ENCODE measurements at places on chromosomes 5 and 9.

DNA sequence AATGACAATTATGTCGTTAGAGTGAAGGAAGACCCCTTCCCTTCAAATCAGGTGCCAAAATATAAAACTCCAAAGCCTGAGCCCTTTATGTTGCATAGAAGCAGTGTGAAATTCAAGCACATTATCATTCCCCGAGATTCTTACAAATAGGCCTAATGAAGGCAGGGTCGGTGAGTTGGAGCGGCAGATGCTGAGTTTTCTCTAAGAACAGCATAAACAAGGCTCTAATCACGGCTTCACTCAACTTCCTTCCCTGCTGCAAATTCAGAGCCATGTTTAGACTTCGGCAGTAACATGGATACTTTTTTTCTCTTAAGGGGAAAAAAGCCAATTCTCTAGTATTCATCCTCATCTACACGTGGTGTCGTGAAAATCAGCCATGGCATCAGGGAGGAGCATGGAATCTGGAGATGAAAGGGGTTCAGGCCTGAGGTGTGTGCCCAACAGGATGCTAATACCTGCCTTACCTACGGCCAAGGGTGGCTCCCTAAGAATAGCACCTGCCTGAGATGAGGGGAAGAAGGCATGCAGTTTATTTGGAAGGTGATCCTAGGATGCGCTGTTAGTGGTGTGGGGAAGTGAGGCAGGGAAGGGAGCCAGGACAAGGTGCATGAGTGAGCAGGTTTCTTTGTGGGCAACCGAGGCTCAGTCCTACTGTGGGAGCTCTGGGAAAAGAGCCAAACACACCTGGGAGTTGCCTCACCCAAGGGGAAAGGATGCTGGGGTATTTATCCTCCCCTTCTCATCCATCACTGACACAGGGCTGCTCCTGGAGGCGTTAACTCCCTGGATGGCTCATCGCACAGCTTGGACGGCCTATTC lies 146.8 kb upstream of the TBC1D2 start:
- no peak for DNase-seq

- no peak for DNase-seq
Observed at GRCh38 chr9:91558395-91558794, 134.8 kb upstream of the NFIL3 start.

DNA sequence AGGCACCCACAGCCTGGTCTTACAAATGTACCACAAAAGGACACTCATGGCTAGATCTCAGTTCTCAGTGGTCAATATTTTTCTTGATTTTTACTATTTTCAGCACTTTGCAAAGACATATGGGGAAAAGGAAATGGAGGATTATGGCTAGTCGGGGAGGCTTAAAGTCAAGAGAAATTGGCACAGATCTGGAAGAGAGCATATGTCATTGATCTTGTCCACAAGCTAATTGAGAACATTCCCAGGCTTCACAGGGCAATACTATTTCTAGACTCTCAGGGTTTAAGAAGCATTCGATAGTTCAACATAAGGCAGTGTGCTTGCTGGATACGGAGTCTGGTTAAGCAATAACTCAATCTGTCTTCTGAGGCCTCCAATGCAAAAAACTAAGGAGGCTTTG lies 285.8 kb downstream of the ZNF608 start:
- peak; percentile 9 for DNase-seq

- DNase-seq = no peak
Observed at GRCh38 chr5:152595405-152595804, 190.3 kb upstream of the NMUR2 start.

GRCh38 chr5:115335301-115335700 lies 38.8 kb upstream of the CCDC112 start:
- DNase-seq = no peak

- DNase-seq = no peak
Observed at GRCh38 chr5:111810112-111810511, 53.1 kb upstream of the NREP start.

GRCh38 chr9:71472400-71472799 lies 295.9 kb downstream of the CEMIP2 start:
- no peak for DNase-seq

GRCh38 chr5:126492939-126493338 lies 69.7 kb downstream of the GRAMD2B start:
- DNase-seq = no peak

DNA sequence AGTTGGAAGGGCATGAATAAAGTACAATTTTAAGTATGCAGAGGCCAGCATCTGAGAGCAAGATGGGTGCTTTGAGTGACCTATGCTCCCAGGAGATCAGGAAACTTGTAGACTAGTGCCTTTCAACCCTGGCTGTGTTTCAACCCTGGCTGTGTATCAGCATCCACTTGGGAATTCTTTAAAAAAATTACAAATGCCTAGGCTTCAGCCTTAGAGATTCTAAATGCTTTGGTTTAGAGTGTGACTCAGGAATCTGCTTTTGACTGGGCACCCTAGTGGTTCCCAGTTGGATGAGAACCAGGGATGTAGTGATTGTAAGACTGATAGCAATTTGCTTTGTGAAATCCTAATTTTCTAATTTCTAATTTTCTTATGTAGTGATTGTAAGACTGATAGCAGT lies 65.6 kb downstream of the RALGPS1 start:
- DNase-seq = no peak

DNA sequence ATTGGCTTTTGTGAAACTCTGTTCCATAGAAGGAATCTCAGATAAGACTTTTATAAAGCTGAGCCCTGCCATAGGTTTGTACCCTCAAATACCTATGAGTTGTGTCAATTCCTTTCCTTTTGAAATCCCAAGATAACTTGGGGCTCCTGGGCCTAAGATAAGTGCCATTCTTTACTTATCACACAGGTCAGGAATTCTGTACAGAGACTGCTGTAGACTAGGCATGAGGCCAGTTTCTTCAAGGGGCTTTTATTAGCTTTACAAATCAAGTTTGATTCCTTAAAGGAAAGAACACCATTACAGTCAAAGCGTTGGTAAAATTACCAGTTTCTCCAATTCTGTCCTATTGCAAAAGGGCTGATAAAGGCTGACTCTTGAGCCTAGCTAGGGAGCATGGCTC lies 39.2 kb downstream of the SHC3 start:
- no peak for DNase-seq

DNA sequence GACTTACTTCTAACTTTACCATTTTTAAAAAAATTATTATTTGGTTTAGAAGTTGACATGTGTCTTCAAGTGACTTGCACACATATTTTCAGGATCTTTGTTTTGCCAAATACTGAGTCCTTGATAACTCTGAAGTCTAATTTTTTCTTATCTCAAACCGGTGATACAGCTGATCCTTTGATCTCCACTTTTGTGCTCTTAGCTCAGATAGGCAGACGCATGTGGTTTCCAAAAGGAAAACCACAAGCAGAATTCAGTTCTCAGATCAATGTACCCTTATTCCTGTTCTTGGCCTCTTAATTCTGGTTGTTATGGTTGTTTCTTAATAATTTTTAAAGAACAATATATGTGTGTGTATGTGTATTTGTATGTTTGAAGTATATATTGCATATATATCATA lies 238.3 kb upstream of the EDIL3 start:
- DNase-seq = no peak

Measured in NCI-H1092 treated with DMSO at 0.1 percent for 48 hours (cell line).